ENCODE measurements at places on chromosomes 3 and 15.

- no peak for DNase-seq
These were observed 14.8 kb upstream of the TMEM108 start for GRCh38 chr3:133023362-133023761.

- DNase-seq: no peak
These were observed 43.2 kb downstream of the CMTM8 start for GRCh38 chr3:32281570-32282106.

DNA sequence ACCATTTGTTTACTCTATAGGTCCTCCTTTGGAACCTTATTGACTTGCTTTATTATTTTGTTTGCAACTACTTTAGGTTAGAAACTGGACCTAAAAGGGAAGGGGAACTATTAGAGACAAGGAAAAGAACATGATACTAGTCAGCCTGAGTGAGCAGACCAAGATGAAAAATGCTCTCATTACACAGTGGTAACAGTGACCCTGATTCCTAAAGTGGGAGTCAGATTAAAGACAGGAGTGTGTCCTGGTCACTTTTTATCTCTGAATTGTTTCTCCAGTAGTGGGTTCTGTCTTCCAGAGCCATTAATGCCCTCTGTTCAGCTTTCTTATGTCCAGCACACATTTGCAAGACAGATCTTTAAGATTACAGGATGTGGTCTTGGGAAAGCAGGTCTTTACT is 124.1 kb downstream of the TMEM108 start:
- DNase-seq: no peak

- no peak for DNase-seq
These were observed 8.6 kb downstream of the ZNF445 start for GRCh38 chr3:44468572-44469520.

DNA sequence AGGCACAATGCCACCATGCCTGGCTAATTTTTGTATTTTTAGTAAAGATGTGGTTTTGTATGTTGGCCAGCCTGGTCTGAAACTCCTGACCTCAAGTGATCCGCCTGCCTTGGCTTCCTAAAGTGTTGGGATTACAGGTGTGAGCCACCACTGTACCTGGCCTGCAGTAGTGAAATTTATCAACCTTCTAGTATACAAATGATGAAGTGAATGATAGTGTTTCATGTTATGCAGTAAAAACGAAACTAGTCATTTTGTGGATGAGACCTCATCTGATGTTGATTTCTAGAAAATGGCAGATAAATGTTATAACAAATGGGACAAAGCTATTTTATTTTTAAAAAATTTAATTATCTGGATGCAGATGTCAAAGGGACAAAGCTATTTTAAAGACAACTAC is 32.9 kb downstream of the NXPE3 start:
- DNase-seq: no peak

GRCh38 chr3:128313071-128313725 is 153.5 kb downstream of the DNAJB8 start:
- DNase-seq: no peak

DNA sequence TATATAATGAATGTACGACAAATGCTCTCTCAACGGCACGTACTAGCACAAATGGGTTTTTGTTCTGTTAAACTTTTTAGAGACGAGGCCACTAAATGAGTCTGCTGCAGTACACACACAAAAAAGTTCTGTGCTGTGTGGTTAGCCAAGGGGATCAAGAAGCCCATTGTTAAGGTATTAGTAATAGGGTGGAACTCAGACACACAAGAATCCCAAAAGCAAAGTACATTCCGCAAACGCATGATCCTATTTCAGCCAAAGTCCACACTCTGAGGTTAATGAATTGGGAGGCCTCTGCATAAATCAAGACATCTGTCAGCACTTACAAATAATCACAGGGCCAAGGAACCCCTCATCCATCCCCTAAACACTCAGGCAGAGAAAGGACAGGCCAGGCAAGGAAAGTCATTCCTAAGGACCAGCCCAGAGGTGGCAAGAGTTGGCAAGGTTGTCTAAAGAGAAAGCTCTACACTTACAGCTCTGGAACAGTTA is 12.1 kb downstream of the OSBPL10 start:
- peak; percentile 30 for DNase-seq
